CD4-positive, alpha-beta T cell treated with Interleukin-12 subunit alpha and Interleukin-12 subunit beta, for 1 hour (primary cell): ENCODE measurements at places on chromosomes 13 and 19.

DNA sequence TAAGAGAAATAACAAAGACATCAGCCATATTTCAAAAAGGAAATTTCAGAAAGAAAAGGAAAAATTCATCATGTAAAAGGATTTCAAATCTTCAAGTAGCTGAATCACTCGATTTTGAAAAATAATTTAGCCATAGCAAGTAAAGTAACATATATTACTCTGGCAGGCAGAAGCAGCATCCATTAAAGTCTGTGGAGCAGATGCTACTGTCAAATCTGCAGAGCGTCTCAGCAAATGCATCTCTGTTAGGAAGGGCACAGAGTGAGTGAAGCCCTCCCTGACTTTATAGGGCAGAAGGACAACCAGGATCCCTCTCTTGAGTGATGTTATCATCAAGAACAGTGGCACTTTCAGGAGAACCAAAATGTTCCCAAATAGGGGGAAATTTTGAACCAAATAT, 445.5 kb downstream of the EFNB2 start:
- DNase-seq: no peak

- no peak for DNase-seq
Observed at GRCh38 chr13:79267560-79267959, 138.5 kb downstream of the RBM26 start.

DNA sequence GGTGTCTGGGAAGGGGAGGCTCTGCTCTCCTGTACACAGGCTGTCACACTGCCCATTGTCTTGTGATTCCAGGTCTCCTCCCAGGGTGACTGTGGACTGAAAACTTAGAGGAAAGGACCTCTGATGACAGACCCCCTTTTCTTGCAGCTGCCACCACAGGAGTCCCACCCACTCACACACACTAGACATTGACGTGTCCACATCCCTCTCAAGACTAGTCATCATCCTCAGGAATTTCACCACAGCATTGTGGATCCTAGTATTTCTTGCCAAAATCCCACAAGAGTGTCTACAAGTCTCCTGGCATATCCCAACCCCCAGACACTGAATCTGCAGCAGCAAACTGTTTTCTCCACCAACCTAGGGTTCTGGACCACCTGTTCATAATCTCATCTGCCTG, 5.3 kb downstream of the ZNF85 start:
- no peak for DNase-seq

- DNase-seq: no peak
Observed at GRCh38 chr13:23243066-23243465, 62.3 kb downstream of the SGCG start.

DNA sequence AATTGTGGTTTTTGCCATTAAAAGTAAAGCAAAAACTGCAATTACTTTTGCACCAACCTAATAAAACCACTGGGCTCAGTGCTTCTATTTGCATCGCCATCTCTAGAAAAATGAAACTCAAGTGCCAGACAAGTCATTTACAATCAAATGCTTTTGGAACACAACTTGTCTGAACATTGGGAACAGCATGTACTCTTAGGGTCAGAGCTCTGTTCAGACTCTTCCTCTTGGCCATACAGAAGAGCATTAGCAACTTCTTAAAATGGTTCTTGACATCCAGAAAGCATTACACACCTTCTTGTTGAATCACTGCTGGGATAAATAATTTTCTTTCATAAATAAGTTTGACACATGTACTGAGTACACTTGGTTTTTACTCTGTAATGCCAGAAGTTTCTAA, 272.5 kb downstream of the DCLK1 start:
- no peak for DNase-seq

DNA sequence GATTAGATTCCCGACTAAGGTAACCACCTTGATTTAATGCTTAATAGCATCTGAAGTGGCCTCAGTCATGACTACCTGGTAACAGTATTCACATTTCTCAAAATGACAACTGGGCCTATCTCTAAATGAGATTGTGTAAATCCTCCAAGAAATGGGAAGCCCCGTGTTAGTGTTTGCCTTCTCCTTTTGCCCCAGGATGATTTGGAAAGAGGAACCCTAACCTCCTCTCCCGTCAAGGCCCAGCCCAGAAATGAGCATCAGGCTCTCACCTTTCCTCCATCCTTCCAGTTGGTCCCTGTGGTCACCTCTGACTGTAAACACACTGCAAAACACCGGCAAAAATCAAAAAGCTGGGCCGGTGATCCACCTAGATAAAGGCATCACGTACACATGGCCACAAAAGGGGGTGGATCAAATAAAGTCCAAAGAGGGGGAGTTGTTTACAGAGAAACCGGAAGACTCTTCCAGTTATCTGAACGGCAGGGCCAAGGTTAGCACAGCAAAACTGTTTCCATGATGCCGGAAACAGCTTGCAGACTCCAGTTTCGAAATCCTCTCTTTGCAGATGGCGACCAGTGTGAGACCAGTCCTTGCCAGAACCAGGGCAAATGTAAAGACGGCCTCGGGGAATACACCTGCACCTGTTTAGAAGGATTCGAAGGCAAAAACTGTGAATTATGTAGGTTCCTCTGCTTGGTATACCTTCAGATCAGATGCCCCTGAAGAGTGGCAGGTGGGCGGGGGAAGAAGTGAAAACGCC, 16.4 kb downstream of the F10 start:
- no peak for DNase-seq

DNA sequence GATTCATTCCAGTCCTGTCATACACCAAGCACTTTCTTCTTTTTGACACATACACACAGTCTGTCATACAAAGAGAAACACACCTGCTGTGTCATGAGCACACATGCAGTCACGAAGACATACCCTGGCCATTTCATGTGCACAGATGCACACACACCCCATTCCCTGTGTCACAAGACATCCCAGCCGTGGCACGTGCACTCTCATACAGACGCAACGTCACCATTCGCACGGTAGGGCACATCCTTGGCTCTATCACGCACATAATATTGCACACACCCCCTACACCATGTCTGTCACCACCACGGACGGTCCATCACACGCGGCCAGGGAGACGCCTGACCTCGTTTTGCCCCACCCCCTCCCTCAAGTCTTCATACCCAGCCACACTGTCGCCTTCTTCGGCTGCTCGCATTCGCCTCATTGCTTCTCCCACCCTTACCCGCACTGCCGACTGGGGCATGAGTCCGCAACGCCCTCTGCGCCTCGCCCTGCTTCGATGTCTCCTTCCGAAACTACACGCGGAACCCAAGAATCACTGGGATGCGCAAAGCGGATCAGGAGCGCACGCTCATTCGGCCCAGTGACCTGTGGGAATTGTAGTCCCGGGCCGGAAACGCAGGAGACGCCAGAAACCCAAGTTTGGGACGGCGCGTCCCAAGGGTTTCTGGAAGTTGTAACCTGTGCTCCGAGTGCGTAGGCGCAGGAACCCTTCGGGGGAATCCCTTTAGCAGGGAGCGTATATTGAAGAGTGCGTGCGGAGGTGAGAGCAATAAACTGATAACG, 6.8 kb upstream of the ZNF283 start:
- peak; percentile 27 for DNase-seq

- DNase-seq: peak; percentile 4
Observed at GRCh38 chr13:71864094-71864985, 2.7 kb downstream of the DACH1 start.

DNA sequence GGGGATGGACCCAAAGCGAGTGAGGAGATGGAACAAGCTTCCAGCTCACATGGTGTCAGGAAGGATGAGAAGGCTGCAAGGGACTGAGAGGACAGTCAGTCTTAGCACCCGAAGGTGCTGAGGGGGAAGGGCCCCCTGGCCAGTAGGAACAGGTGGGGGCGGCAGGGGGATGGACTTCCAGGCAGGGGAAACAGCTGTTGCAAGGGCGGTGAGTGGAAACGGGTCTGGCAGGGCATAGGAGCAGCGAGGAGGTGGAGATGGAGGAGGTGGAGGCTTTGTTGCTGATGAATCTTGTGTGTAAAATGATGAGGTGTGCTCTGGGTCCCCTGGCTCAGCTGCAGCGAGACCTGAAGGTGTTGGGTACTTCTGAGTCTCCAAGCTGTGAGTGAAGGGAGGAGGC, 1.2 kb downstream of the MAP1S start:
- no peak for DNase-seq

DNA sequence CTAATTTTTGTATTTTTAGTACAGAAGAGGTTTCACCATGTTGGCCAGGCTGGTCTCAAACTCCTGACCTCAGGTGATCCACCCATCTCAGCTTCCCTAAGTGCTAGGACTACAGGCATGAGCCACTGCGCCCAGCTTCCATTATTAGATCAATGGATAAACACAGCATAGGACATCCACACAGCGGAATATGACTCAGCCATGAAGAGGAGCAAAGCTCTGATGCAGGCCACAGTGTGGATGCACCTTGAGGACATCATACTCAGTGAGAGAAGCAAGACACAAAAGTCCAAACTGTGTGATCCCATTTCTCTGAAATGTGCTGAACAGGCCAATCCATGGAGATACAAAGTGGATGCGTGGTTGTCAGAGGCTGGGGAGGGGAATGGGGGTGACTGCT, 4.9 kb upstream of the ZBTB7A start:
- DNase-seq: no peak

GRCh38 chr13:32115066-32115465, 83.5 kb downstream of the FRY start:
- DNase-seq: no peak

DNA sequence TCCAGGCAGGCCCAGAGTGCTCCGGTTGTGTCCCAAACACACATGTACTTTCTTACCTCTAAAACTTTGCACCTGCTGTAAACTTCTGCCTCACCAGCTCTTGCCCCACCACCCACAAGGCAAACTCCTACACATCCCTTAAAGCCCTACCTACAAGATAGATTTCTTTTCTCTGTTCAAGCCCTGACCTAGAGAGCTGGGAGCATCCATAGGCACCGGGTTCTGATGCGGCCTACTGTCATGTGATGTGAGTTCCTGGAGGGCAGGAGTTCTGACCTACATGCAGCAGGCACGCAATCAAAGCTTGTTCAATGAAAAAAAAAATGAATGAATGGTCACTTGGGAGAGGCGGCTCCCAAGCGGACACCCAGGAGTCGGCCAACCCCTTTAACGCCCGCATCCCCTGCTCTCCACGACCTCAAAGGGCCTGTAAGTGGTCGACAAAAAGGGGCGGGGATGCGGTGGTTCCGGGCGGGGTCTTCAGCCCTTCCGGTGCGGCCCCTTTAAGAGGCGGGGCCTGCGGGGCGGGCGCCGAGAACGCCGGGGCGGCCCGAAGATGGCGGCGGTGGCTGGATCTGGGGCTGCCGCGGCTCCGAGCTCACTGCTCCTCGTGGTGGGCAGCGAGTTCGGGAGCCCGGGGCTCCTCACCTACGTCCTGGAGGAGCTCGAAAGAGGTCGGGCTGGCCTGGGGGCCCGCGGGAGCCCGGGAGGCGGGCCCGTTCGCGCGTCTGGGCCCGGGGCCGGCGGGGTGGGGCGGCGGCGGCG, at the start of gene MAP1S:
Gene MAP1S, plus strand, starts transcription at position 534 of the 765 bp plus-strand sequence. Its CDS starts 23 bp downstream, at position 557.
- peak; percentile 66 for DNase-seq

GRCh38 chr19:42038666-42039065, 31.3 kb downstream of the GRIK5 start:
- DNase-seq: no peak

DNA sequence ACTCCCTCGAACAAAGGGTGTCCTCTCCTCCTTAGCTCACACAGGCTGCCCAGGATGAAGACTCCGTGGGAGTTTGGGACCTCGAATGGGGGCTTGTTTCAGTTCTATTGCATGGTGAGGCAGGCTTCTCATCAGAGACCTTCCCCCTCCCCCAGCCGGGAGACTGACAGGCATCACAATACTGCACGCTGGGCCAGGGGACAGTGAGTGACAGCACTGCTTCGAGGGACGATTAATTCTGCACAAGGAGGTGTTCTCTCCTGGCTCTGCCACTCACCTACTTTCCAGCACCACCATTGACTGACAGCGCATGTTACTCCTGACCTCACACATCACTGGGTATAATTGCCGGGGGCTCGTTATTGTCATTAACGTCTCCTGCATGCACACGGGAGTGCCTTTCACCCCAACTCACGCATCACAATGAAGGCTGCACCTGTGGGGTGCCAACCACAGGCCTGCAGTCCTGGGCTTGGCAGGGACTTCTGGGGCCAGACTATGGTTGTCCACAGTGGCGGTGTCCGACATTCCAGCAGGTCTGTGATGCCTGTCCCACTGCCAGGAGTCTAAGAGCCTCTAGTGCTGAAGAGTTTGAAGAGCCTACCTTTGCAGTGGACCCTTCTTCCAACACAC, 412.2 kb upstream of the TSHZ3 start:
- no peak for DNase-seq

DNA sequence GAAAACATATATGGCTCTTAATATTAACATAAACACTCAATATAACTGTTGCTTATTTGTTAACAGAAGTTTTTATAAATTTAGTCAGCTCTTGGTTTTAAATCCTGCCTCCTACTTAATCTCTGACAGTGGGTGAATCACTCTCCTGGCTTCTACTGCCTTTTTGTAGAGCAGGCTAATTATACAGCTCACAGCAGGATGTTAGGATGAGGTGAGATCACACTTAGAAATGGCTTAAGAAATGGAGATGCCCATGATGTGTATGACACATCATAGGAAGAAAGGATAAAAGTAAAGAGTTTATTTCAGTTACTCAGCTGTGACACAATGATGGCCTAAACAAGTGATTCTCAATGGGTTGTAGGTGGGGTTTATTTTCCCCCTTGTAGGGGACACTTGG, 345.6 kb downstream of the SPRY2 start:
- no peak for DNase-seq

DNA sequence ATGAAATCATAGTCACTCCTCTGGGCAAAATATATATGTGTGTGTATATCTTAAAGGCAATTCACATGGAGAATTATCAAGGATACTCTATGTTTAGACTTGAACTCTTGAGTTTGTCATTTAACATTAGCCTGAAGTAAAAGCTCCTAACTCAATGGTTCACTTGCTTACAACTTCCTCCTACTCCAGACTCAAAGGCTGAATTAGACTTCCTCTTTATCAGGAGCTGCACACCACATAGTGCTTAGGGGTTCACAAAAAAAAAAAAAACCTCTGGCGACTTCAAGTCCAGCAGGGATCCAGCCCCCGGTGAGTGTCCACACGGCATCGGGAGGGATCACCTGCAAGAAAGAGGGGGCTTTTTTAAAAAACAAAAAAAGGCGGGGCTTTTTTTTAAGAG, 68.2 kb upstream of the LSM14A start:
- DNase-seq: no peak

DNA sequence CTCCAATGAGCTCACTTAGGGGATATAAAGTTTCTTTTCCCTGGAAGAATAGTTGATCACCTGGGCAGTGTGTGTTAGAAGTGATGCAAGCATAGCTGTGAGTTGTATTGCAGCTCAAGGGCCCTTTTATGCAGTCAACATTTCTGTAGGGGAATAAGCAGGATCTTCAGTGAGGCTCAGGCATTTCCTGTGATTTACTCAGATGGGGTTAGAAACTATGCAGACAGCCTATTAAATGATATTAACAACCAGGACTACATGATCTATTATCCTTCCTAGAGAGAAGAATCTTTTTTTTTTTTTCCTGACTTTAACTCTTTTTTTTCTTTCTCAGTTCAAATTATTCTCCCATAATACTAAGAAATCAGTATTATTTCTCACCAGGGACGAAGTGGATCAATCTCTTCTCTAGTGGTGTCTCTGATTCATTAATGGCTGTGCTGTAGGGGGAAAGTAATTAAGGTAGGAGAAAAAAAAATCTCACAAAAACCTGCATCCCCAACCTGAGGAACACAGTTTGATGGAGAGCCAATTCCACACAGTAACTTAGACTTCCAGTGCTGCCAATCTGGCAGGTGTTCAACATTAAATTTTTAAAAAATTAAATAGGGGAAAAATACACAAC, 126.4 kb upstream of the SLC10A2 start:
- no peak for DNase-seq
